ENCODE measurements at places on chromosomes 5 and 9.

- no peak for DNase-seq
Measured at GRCh38 chr5:14331386-14331781, 188.2 kb downstream of the TRIO start.

GRCh38 chr5:86997516-86997915 lies 270.2 kb upstream of the RASA1 start:
- no peak for DNase-seq

- DNase-seq = peak; percentile 70
Measured at GRCh38 chr9:130824643-130825350, 10.3 kb upstream of the ABL1 start.

GRCh38 chr9:128634111-128634510 lies 22.5 kb downstream of the DYNC2I2 start:
- DNase-seq = no peak

GRCh38 chr9:6384732-6385131 lies 28.3 kb upstream of the UHRF2 start:
- DNase-seq = no peak

- peak; percentile 71 for DNase-seq
Measured at GRCh38 chr5:123802298-123802951, 290.4 kb downstream of the CSNK1G3 start.

DNA sequence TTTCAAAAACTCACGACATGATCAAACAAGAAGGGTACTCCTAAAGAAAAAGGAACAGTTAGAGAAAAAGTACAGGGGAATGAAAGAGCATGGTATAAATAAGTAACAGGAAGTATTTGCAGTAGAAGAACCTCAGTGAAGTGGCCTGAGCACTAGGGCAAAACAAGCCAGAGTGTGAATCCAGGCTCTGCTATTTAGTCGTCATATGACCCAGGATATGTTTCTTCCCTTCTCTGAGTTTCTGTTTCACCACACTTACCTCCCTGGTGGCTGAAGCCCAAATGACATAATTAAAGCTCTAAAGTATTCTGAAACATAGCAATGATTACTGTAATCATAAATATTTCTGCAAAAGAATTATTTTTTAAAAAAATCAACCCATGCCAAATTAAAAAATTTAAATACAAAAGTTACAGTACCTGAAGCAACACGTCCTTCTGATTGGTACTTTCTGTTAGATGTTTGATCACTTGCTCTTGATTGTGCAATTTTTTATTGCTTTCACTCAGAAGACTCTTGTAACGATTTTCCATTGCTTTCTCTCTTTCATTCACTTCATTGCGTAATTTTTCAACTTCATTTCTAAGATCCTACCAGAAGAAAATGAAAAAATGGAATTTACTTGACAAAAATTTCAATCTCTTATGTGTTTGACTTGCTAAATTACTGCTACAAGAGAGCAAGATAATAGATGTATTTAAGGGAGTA lies 88.9 kb downstream of the CDK5RAP2 start:
- no peak for DNase-seq

GRCh38 chr9:113463418-113464285 lies at the start of gene RGS3:
TSS of gene RGS3 (plus strand) at chr9:113463727. CDS start at chr9:113463803, 76 bp downstream.
- DNase-seq = peak; percentile 48

DNA sequence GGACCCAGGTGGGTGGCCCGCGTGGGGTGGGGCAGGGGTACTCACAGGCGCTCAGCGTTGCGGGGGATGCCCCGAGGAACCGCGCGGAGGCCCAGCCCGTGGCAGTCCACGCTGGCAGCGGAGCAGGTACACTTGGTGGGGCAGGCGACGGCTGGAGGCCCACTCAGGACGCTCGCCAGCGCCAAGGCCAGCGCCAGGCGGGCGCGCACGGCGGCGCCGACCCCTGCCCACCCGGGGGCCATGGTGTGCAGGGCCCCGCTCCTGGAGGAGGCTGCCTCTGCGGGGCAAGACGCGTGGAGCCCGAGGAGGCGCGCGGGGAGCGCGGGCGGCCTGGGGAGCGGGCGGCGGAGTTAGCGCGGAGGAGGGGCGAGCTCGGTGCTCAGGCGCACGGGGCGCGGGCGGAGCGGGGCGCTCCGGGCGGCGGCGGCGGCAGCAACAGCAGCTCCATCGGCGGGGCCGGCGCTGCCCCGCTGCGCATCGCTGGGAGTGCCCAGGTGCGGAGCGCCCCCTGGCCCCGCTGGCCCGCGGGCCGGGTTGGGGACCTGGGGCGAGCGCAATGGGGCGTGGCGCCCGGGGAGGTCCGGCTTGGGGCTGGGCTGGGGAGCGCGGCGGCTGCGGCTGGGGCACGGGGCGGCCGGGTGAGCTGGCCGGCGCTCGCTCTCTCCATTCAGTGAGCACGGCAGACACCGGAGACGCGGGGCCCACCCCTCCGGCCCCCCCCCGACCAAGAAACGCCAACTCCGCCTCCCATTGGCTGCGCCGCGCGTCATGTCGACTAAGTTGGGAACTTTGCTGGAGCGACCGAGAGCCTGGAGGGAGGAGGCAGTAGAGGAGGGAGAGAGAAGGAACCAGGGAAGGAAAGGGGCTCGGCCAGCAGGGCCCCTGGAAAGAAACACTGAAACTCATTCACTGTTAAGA lies at the start of gene SLIT3:
Gene SLIT3 (minus strand): TSS at position 672 of the 918 bp plus-strand sequence. CDS start 430 bp downstream, at position 242.
- peak; percentile 52 for DNase-seq

DNA sequence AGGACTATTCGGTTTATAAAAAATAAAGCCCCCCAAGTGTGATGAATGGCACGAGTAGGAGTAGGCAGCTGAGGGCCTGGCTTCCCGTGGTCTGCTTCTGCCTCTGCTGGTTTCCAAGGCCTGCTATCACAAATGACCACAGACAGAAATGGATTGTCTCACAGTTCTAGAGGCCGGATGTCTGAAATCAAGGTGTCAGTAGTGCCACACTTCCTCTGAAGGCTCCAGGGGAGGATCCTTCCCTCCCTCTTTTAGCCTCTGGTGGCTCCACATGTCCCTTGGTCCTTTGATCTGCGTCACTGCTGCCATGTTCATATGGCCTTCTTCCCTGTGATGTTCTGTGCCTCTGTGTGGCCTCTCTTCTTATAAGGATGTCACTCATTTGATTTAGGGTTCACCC lies 15.1 kb downstream of the PRKACG start:
- DNase-seq = no peak

- DNase-seq = no peak
Measured at GRCh38 chr5:76855961-76856360, 6.1 kb downstream of the S100Z start.

DNA sequence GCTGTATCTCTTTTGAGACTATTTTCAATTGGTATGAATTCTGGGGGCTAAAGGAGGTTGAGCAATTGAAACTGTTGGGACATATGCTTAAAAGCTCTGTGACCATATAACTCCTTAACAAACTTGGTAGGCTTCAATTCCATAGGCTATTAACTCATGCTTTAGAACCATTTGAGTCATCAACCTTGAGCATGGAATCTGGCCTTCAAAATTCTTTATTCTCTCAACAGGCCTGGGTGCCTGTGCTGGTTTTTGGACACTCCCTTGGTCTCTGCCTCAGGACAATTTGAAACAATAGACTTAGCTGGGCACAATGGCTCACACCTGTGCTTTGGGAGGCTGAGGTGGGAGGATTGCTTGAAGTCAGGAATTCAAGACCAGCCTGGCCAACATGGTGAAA lies 61.4 kb upstream of the EPB41L4A start:
- no peak for DNase-seq

- DNase-seq = no peak
Measured at GRCh38 chr5:100406640-100407039, 128.5 kb upstream of the FAM174A start.

DNA sequence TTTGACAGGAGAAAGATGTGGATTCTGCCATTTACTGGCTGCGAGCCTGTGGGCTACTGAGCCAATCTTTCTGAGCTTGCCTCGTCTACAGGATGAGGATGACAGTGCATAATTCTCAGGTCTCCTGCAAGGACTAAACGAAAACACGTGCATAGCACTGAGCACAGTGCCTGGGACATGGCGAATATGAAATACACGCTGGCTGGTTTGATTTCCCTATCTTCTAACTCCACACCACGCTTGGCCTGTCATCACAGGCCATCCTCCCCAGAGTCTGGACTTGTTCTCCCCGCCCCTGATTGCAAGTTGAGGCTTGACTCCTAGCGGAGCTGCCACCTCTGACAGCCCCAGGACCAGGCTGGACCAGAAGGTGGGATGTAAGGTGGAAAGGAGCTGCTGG lies 37.9 kb downstream of the ARPC5L start:
- DNase-seq = no peak

- DNase-seq = no peak
Measured at GRCh38 chr9:20557890-20558565, 64.3 kb downstream of the MLLT3 start.

DNA sequence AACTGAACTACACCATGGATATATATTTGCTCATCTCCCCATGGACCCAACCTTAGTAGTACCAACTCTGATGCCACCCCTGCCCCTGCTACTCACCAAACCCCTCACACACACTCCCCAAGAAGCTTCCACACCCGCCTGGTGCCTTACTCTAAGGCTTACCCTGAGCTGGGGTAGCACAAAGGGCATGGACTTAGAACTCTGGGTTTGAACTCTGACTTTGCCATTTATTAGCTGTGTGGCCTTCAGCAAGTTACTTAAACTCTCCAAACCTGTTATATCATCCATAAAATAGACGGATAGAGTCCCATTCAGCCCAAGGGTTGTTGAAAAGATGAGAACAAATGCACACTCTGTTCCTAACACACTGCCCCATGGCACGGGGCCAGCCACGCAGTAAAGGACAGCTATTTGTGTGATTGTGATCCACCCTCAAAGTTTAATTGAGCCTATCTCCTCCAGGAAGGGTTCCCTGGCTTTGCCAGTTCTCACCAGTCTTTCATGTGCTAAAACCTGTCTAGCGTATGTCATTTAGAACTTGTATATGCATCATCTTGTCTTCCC lies 111.0 kb downstream of the KLHL3 start:
- DNase-seq = no peak

DNA sequence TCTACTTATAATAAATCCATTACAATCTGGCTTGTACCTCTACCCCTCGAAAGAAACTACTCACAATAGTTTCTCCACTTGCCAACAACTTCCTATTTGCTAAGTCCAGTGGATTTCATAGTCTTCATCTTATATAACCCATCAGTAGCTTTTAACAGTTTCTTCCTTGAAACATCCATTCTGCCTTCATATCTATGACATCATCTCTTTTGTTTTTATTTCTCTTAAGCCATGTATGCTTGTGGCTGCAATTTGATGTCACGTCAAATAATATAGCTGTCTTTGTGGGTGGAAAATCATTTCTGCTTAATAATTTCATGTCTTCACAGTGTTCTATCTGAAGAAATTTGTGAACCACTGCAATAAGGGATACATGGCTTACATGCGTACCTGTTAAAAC lies 77.5 kb upstream of the GRHPR start:
- no peak for DNase-seq

GRCh38 chr5:96247097-96247701 lies 185.8 kb downstream of the PCSK1 start:
- no peak for DNase-seq

GRCh38 chr5:104998572-104998971 lies 1436.0 kb upstream of the NUDT12 start:
- no peak for DNase-seq

DNA sequence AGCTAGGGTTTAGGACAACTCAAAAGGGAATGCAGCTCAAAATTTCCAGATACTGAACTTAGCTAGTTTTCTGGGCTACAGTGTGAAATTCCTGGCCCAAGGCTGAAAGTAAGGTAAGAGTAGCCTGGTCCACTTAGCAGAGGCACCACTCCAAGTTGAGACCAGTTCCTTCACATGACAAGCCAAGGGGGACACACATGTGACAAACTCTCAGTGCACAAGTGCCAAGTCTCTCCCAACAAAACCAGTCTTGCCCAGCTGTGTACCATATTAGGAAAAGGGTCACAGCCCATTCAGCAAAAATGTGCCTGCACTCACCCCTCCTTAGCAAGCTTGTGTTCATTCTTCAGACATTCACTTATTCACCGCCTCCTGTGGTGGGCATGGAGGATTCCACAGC lies 27.8 kb downstream of the KLHL3 start:
- DNase-seq = no peak

GRCh38 chr9:36037549-36038122 lies 923 bp downstream of the RECK start:
- DNase-seq = peak; percentile 16

GRCh38 chr5:99605904-99606303 lies 677.1 kb upstream of the CHD1 start:
- no peak for DNase-seq

DNA sequence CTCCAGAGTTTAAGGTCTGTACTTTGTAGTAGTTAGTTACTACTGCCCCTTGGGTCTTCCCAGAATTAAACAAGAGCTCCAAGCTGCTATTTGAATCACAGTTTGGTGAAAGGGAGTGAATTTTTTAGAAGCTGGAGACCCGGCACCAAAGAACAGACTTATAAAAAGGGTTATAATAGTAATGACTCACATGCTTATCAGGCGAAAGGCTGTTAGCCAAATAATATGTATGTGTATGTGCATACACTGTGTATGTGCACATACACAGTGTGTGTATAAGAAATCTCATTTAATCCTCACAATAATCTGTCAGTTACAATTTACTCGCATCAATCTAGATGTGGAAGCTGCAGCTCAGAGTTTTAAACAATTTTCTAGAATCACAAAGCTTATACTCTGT lies 59.5 kb upstream of the ITGA1 start:
- DNase-seq = no peak

GRCh38 chr9:136565086-136565714 lies 19.4 kb upstream of the NOTCH1 start:
- no peak for DNase-seq

DNA sequence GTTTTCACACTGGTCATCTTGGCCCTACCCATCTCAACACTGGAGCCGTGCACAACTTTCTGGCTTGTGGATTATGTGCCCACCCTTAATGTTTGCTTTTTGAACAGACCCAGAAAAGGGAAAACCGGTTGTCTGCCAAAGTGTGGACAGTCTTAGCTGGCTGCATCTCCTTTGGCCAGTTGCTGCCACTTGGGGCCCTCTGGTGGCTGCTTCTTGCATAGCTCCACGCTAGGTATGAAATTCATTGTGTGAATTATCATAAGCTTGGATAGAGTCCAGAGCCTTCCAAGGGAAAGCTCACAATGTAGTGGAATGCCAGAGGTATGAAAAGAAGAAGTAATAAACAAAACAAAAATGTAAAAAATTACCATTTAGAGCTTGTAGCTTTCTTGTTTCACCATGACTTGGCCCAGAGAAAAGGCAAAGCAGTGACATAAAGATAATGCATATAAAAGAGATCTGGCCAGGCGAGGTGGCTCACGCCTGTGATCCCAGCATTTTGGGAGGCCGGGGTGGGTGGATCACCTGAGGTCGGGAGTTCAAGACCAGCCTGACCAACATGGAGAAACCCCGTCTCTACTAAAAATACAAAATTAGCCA lies 12.5 kb upstream of the SLC36A3 start:
- no peak for DNase-seq

DNA sequence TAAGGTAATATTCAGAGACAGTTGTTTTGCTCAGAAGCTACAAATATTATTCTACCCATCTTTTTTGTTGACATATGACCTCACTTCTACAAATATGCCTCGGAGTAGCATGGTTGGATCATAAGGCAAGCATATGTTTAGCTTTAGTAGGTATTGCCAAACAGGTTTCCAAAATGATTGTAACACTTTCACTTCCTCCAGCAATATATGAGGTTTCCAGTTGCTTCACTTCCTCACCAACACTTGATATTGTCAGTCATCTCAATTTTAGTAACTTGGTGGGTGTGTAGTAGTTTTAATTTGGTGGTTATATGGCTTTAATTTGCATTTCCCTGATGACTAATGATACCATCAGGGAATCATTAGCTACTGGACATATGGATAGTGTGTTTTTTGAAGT lies 46.7 kb downstream of the TNFSF8 start:
- DNase-seq = no peak

Data from NT2/D1 (cell line).